KG1 (cell line): ENCODE measurements at places on chromosomes 2 and 18.

DNA sequence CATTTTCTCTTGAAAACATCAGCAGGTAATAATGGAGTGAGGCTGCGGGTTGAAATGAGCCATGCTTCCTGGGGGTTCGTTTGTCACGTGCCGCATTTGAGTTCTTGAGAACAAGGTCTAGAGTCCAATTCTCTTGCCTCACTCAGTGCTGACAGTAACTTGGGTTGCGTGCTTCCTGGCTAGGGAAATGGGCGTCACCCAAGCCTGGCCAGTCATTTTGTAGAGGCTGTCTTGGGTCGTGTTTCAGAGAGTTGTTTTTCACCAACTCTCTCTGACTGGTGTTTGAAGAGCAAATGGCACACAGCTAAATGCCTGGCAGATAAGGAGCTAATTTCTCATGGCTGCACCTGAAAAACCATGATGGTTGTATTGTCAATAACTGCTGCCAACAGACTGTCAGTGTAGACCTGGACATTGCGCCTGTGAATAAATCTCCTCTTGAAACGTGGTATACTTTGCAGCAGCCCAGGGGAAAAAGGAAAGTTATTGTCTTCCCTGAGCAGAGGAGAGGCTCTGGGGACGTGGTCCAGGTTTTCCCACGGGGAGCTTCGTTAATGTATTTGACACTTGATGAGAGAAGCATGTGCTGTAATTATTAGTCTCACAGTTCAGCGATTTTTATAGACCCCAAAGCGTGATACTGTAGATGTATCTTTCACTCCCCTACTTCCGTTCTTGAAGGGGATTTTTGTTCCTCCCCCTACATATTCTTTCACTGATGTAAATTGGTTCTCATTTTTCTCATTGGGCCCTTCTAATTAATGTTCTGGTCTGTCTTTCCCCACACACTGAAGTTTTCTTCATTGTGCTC lies 196.0 kb downstream of the FHOD3 start:
- no peak for DNase-seq

DNA sequence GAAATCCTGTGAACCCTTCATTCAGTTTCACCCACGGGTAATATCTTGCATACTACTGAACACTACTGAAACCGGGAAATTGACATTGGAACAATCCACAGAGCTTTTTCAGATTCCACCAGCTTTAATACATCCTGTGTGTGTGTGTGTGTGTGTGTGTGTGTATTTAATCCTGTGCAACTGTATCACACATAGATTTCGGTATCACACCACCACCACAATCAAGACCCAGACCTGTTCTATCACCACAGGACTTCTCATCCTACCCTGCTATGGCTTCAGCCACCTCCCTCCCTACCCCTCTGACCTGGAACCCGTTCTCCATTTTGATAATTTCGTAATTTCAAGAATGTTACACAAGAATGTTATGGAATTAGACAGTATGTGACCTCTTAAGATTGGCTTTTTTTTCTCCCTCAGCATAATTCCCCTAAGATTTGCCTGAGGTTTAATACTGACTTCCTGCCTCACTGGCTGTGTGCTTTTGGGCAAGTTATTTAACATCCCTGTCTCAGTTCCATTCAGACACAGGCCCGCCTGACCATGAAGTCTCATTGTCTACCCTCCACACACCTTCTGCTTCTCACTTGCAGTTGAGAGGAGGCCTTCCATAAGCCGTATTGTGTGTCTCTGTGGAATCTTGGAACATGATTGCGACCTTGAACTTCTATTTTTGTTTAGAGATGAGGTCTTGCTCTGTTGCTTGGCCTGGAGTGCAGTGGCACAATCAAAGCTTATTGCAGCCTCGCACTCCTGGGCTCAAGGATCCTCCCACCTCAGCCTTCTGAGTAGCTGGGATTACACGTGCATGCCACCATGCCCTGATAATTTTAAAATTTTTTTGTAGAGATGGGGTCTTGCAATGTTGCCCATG lies 14.4 kb upstream of the TMEM131 start:
- no peak for DNase-seq

DNA sequence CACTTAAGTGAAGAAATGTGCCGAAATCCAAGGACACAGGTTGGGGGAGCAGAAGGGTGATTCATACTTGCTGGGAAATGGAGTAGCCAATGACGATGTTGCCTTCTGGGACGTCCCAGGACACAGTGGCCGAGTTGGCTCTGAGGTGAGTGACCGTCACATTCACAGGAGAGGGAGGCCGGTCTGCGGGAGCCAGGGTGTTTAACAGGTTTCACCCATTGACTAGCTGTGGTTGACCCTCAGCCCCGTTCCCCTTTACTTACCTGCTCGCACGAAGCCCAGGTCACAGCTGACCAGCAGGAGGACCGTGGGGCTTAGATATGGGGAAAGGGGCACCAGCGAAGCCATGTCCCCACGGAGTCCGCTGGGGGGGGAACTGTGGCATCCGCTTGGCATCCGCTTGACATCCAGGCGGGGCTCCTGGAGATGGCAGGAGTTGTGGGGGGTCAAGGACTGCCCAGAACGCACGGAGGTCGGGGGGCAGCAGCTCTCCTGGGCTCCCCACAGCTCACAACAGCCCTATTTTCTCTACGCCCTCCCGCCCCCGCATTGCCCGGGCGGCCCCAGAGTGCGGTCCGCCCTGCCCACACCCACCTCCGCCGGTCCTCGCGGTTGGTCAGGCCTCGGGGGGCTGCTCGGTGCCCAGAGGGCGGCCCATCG lies 586 bp downstream of the FNDC4 start:
- no peak for DNase-seq

DNA sequence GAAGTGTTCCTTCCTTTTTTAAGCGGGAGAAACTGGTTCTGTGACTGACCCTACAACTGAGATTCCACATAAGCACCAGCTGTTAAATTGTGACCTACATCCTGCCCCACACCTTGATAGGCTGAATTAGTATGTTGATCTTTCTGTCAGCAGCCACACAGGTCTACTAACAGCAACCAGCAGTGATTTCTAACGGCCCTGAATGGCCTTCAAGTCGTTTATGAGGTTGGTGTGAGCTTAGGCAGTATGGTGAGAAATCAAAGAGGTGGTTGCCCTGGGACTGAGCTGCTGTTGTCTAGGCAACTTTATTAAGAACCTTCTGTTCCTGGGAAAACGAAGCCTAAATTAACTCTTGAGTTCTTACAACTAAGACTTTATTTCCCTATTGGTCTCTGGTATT lies 197.2 kb upstream of the FSHR start:
- DNase-seq = no peak

- DNase-seq = no peak
Observed at GRCh38 chr2:72036173-72036545, 111.5 kb downstream of the CYP26B1 start.

GRCh38 chr18:3151399-3152264 lies 68.1 kb downstream of the MYOM1 start:
- DNase-seq = peak; percentile 22

DNA sequence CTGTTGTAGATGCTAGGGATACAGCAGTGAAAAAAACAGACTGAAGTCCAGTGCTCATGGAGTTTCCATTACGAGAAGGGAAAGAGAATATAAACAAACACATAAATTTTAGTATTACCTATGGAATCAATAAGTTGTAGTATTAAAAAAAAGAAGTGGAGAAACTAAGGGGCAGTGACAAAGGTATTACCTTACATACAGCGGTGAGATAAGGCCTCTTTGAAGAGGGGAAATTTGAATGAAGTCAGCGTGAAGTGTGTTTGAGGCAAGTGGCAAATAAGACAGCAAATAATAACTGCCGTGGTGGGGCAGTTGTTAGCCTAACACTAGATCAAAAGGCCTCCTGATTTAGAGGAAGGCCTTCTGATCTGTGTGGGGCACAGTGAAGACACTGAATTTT lies 57.9 kb downstream of the TLK1 start:
- no peak for DNase-seq
